ENCODE measurements at places on chromosomes 3 and 15.

GRCh38 chr3:172676196-172676922 lies 34.5 kb downstream of the NCEH1 start:
- DNase-seq, result no peak

- no peak for DNase-seq
These were observed 150.9 kb upstream of the LINGO1 start for GRCh38 chr15:77783636-77784035.

- DNase-seq, result no peak
These were observed 80.8 kb upstream of the IL12A start for GRCh38 chr3:159907828-159908227.

DNA sequence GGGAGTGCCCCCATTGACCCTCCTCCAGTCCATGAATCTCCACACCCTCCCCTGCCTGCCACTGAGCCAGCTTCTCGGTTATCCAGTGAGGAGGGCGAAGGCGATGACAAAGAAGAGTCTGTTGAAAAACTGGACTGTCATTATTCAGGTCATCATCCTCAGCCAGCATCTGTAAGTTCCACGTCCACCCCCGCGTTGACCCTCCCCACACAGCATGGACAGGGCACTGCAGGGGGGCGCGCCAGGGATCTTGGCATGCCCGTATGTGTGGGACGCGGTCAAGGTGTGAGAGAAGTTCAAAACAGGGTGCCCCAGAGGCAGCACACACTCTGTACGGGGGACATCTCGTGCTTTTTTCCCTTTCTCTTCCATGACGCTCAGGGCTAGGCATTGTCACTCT lies 33.1 kb downstream of the PSMD6 start:
- no peak for DNase-seq

- no peak for DNase-seq
These were observed 14.8 kb upstream of the PLSCR4 start for GRCh38 chr3:146265720-146266119.

DNA sequence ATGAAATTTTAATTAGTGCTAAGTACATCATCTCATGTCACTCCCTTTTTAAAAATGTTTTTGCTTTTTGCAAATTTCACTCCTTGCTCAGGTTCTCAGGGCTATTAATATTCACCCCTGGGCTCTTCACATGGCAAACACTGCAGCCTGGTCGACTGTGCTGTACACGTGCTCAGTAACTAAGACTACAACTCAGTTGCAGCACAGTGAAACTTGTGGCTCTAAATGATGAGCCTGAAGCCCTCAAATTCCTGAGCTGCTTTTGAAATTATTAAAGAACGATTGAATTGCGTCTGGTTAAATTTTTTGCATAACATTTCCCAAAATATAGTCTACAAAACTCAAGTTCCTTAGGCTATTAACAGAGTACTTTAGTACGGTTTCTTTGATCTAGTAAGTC lies 159.3 kb upstream of the C2CD4B start:
- no peak for DNase-seq

- no peak for DNase-seq
These were observed 96.7 kb downstream of the KBTBD8 start for GRCh38 chr3:67094774-67095173.

GRCh38 chr3:2153547-2153946 lies 54.9 kb downstream of the CNTN4 start:
- DNase-seq, result no peak
